ENCODE measurements at places on chromosomes 16 and 17.

DNA sequence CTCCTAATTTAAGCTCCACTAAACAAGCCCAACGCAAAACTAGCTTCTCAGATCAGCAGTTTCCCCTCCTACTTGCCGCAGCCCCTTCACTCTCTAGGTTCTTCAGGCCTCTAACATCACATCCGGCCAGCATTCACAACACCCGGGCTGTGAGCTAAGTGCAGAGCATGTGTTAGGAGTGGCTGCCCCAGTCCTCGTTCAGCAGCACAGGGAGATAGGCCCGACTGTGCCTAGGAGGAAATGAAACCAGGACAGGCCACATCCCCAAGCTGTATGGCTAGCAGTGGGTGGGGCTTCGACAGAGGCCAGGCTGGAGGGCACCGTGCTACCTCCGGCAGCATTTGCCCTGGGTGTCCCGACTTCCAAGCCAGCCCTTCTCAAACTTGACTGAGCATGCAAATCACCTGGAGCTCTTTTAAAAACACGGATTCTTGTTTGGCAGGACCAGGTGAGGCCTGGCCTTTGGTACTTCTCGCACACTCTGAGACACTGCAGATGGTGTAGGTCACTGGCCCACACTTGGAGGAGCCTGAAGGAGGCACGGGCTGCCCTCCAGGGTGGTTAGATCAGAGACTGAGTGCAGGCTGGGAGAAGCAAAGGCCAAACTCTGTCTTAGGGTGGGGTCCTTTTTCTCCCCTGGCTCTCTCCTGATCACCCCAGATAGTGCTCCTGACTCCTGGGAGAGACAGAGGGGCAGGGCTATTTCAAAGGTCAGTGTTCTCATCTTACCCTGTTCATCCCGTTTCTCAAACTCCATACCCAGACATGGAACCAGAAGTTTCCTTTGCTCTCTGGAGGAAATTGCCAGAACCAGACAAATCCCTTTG is 202.0 kb downstream of the C16orf78 start:
- peak; percentile 6 for DNase-seq

- DNase-seq, result peak; percentile 42
These were observed 1.8 kb upstream of the EXOSC6 start for GRCh38 chr16:70253291-70254106.

- DNase-seq, result no peak
These were observed 5.5 kb upstream of the SMG1 start for GRCh38 chr16:18931756-18932155.

DNA sequence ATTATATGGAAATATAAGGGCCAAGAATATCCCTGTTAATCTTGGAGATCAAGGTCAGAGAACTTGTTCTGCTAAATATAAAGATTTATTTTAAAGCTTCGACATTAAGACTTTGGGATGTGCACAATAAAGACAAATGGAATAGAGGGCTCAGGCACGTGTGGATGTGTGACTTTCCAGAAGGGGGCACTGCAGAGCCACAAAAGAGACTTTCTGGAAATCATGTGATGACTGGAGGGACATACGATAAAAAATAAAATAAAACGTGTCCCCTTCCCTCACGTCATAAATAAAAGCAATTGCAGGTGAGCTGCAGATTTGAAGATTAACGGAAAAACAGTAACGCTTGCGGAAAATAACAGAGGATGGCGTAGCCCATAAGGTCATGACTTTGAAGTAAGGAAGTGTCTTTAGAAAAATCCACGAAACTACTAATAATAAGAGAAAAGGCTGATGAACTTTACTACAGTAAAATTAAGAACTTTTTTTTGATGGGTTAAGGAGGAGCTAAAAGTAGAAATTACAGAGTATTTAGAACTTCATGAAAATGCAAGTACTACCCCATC is 9.4 kb upstream of the ENGASE start:
- peak; percentile 71 for DNase-seq

GRCh38 chr16:63539276-63539675 is 1503.0 kb upstream of the CDH8 start:
- DNase-seq, result no peak

DNA sequence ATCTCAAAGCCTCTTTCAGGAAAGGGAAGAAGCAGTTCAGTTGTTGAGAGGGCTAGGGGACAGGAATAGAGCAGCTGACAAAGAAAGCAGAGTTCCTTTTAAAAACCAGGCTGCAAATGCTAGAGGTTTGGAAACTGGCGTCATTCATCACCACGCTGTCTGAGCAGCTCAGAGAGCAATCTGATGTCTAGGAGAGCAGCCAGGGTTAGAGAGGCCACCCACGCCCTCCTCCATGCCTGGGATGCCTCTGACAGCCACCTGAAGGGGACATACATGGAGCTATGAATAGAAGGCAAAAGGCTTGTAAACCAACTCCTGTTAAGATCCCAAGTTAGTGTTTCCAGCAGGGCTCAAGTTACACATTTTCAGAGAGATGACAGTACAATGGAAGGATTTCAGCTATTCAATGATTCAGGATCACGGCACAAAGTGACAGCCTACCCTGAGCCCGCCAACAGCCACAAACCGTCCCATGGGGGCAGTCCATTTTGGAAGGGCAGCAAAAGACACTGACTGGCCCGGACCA is 12.4 kb downstream of the RAB5C start:
- no peak for DNase-seq

GRCh38 chr16:3609895-3610697 is 1.3 kb downstream of the SLX4 start:
- DNase-seq, result no peak

DNA sequence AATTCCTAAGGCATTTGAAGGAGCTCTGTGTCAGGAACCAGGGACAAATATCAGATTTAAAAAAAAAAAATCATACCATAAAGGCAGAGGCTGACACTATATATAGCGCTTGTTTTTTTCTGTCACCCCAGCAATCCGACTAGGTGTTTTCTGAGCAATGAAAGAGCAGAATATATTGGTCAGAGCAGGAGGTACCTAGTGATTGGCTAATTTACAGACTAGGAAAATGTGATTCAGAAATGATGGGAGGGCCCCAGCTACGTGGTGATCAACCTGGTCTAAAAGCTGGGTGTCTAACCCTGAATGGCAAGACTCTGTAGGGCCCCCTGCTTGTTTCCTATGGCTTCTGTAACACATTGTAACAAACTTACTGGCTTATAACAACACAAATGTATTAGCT is 195.5 kb upstream of the XYLT1 start:
- no peak for DNase-seq

- DNase-seq, result no peak
These were observed 71.5 kb downstream of the SEC14L1 start for GRCh38 chr17:77212081-77212832.

DNA sequence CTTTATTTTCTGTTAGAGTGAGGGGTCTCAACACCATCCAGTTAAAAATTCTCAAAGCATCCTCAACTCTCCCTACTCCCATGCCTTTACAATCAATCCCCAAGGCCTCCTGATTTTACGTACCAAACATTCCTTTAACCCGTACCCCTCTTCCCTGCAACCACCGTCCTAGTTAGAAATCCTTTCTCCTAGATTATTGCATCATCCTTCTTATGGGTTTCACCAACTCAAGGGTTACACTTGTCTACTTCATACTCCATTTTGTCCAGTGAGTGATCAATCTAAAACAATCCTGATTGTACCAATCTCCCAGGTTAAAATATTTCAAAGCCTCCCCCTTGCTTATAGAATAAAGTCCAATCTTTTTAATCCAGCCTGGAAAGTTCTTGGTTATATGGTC is 24.7 kb downstream of the SOX9 start:
- no peak for DNase-seq

DNA sequence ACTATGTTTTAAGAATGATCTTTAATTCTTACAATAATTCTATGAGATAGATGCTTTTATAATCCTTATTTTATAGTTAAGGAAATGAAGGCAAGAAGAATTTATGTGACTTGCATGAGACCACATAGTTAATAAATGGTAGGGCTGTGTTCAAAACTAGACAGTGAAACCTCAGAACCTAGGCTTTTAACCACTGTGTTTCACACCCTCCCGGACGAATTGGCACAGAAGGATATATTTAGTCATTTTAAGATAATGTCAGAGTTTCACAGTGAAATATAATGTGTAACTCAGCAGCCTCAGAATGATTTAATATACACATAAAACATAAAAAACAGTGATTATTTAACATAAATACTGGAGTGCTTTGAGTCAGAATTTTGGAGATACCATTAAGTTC is 57.0 kb downstream of the NSRP1 start:
- DNase-seq, result peak; percentile 3

DNA sequence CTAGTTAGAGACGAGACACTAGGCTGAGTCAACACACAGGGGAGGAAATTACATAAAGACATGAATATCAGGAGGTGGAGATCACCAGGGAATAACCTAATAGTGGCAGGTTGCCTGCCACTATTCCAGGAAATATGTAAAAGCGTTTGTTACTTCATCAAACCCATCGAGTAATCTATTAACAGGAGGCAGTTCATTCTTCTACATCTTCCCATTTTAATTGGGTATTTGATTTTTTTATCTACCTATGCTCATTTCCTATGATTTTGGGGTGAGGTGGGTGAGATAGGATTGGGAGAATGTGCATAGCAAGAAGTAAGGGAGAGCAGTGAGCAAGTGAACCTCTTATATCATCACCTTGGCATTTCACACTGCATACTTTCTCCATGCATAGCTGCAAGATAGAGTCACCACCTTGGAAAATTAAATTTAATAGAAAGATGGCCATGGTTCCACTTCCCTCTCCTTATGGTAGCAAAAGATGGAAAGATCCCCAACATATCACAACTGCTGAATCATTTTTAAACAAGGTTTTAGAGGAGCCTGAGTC is 312.2 kb downstream of the TMEM114 start:
- DNase-seq, result no peak

DNA sequence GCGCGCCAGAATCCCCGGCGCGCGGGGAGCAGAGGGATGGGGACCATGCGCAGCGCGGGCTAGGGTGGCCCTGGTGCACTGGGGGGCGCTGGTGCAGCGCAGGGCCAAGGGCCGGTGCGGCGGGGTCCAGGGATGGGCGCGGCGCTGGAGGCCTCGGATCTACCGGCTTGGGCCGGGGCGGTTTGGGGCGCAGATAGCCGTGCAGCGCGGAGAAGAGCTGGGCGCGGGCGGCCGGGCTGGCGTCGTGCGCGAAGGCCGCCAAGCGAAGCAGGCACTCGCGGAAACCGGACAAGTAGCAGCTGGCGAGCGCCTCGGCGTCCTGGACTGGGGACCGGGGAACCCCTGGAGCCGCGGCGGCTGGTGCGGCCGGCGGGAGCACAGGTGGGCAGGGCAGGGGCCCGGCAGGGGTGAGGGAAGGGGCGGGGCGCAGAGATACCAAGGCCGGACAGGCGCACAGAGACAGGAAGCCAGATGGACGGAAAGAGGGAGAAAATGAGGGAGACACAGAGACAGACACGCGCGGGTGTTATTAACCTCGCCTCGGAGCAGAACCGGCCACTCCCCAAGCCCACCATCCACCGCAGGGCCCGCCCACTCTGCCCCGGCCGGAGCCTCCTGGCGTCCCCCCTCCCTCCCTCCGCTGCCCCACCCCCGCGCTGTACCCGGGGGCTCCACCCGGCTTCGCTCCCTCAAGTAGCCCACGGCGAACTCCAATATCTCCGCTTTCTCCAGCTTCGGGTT is 2.1 kb downstream of the HES7 start:
- DNase-seq, result peak; percentile 59

GRCh38 chr17:17508646-17509591 is 12.7 kb upstream of the RASD1 start:
- no peak for DNase-seq

DNA sequence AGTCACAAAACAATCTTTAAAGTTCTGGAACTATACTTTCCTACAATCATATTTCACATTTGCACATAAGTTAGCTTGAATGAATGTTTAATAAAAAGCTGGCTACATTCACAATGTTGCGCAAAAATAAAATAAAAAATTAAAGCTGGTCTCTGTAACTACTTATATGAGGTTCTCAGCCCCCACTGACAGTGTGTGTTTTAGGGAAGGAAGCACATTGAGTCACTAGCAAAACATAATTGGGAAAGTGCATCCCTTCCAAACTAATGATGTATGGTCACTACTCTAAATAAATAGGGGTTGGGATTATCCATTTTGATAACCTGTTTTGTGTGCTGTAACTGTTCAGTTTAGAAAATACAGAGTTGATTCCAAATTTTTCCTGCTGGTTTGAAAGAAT is 251.9 kb downstream of the IRX3 start:
- DNase-seq, result no peak

GRCh38 chr16:66064801-66065530 is 301.5 kb upstream of the CDH5 start:
- DNase-seq, result no peak

DNA sequence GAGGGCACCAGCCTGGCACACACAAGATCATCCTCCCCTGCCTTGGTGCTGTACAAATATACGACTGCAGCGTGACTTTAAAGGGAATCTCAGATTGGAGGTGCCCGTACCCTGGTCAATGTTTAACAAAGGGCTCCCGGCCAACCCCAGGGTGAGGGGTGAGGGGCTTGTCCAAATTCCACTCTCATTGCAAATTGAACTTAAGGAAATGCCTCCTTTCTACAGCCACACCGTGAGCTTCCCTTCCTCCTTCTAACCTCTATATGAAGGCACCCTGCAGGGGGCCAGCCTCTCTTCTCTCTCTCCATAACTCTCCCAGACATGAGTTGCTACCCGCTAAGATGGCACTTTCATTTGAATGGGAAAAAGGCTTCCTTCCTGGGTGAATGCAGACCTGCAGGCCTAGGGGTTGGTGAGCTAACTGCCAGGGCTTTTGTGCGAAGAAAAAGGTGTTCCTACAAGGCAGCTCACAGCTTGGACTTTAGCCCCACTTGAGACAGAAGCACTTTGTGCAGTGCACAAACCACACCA is 76.6 kb downstream of the IRF8 start:
- no peak for DNase-seq

DNA sequence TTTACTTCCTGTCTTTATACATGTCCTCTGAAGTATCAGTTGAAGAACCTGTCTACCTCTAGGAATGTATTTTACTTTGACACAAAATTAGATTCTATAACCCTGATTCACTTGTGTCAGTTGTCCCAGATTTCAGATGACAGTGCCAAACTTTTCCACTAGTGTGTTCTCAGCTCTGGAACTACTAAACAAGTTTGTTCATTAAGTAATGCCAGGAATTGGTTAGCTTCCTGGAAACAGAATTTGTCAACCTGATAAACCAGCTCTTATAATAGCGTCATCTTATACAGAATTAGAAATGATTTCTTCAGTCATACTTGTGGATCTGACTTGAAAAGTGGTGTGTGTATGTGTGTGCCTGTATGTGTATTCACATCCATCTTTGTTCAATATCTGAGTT is 7.4 kb downstream of the MAP3K3 start:
- DNase-seq, result no peak

DNA sequence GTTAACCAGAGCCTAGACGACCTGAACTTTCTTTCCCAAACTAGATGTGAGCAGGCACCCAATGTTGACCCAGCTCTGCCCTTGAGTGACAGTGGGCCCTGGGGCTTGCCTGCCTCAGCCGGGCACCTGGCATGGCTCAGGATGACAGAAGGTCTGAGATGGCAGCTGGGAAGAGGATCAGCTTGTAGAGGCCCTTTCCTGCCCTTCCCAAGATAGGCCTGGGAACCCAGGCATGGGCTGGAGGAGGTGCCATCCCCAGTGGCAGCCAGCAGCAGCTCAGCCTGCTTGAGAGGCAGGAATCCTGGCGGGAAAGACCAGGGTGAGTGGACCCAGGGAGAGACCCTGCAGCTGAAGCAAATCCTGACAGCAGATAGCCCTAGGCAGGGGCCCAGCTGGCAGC is 59.1 kb downstream of the PIPOX start:
- DNase-seq, result no peak

- no peak for DNase-seq
These were observed 27.9 kb downstream of the IGFBP4 start for GRCh38 chr17:40470932-40471828.
